Transverse colon (tissue), 4 donors: ENCODE measurements at places on chromosomes 4 and X. TPM values are rescaled to one million over a fixed set of nuclear protein-coding genes. Genes with fewer than 3 reads are reported as not detected.

DNA sequence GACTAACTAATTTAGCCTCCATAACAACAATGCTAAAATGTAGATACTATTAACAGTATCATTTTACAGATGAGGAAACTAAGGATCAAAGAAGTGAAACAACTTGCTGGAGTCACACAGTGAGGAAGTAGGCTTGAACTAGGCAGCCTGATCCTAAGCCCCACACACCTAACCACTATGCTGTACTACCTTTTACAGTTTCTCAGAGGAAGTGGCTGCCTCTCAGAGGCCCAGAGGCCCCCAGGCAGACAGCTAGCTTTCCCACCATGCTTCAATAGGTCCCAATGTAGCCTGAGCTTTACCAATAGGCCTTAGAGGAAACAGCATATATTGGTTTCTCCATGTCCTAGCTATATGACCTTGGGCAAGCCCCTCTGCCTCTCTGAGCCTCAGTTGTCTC lies 69.4 kb upstream of the PJA1 start:
- no peak for DNase-seq

DNA sequence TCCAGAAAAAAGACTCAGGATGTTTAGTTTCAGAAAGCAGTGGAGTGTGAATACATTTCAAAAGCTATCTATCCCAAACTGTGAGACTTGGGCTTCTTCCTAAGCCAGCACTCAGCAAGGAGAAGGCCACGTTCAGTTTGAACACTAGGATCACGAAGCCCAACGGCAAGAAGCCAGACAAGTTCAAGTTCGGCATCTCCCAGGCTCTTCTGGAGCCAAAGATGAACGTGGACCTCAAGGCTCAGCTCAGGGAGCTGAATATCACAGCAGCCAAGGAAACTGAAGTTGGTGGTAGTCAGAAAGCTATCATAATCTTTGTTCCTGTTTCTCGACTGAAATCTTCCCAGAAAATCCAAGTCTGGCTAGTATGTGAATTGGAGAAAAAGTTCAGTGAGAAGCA lies 7.6 kb downstream of the PLAC1 start:
- DNase-seq = no peak

DNA sequence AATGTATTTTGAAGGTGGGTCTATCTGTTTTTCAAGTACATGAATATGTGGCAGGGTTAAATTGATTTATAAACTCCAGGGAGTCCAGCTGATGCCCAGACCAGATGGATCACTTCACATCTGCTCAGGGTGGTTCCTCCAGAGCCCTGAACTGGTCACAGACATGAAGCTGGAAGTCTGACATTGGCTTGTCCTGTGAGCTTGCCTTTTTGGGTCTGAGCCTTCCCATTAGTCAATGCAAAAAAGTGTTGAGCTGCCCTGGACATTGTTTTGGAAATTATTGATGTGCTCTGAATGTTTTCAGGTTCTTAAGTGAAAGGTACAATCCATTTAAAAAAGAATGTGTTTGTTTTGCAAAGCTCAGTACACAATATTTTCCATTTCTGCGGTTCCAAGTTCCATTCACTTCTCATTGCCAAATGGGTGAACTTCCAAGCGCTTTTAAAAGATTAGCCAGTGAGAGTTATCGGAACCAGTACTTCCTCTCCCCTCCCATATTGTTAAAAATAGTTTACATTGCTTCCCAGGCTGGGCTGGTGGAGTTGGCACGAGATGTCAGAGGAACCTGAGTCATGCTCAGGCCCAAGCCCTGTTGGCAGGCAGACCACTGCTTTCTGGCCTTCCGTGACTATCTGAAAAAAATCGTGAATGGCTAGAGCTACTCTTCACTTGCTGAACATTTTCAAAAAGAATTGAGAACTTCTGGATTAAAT lies 52.1 kb downstream of the PDGFRA start:
- peak; percentile 29 for DNase-seq

GRCh38 chrX:37752936-37753335 lies 26.9 kb upstream of the CYBB start:
- no peak for DNase-seq

DNA sequence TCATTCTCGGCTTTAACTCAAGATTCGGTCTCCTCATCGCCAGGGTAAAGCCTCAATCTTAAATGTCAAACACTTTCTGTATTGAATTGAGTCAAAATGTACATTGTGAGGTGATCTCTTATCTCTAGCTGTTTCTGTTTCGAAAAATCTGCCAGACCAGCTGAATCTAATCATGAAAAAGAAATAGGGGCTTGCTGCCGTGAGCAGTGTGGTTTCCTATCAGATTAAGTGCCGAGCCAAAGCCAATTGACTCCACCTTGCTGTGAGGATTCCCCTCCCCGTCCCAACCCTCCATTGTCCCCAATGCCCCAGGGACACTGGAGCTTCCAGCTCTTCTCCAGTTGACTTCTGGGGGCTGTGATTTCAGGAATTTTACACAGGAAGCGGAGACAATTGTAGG lies 12.5 kb upstream of the CRLF2 start:
- no peak for DNase-seq

DNA sequence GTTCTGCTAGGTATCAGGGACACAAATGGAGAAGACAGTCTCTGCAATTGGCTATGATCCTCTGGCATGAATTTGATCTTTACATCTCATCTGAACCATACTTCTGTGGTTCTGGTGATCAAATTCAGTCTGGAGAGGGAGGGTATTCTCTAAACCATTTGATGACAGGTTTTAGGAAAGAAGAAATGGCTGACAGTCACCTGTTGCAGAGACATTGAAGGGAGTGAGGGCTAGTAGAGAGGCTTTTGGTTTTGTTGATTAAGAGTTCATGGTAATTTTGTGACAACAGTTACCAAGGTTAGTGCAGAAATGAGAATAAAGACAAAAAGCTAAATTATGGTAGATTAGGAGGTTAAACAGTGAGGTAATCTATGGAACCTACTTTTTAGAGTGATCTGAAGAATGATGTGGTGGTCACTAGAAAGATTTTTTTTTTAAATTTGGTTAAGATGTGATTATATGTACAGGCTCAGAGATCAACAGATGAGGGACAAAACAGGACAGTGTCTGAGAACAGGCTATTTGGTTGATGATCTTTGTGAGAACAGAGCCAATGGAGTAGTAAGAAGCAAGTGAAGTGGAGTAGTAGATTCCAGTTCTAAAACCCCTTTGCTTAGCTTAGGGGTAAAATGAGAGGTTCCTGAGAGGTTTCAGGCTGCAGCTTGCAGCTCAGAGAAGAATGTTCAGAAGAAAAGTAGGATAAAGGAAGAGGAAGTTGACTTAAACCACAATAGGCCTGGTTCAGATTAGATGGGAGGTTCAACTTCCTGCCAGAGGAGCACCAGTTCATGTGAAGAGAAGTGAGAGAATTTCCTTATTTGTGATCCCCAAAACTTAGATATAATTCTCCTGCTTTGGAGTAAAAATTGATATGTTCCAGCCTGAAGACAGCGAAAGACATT lies 34.7 kb downstream of the VSIG4 start:
- DNase-seq = no peak

DNA sequence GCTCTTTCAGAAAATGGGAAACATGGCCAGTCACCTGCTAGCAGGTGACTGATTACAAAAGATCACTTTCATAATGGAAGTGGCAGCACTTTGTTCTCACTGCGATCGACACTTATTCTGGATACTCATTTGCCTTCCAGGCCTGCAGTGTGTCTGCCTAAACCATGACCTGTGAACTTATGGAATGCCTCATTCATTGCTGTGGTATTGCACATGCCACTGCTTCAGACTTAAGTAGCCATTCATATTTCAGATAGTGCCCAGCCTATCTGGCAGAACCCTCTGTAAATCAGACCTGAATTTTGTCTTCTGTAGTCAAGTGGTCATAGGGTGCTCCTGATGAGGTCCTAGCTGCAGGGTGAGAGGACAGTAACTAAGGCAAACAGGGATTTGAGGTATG lies 23.3 kb upstream of the MGST2 start:
- DNase-seq = no peak

- DNase-seq = no peak
Measured at GRCh38 chrX:123331859-123332258, 147.8 kb downstream of the GRIA3 start.

Gene VCX
- not detected for total RNA-seq

DNA sequence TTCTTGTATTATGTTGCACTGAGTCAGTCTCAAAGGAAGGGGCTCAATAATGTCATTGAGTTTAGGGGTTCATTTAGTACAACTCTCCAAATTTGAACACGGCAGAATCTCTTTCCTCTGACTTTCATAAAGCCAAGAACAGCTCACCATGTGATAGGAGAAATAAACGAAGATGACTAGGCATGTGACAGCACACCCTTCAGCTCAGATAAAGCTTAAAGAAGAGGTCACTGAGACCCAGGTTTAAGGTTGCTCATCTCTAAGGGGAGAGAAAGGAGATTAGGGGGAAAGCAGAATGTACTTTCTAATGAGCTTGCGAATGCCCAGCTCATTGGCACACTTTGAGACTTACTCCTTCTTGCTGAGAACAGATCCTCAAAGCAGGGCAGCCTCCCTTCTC lies 89.0 kb downstream of the PLAC1 start:
- no peak for DNase-seq

DNA sequence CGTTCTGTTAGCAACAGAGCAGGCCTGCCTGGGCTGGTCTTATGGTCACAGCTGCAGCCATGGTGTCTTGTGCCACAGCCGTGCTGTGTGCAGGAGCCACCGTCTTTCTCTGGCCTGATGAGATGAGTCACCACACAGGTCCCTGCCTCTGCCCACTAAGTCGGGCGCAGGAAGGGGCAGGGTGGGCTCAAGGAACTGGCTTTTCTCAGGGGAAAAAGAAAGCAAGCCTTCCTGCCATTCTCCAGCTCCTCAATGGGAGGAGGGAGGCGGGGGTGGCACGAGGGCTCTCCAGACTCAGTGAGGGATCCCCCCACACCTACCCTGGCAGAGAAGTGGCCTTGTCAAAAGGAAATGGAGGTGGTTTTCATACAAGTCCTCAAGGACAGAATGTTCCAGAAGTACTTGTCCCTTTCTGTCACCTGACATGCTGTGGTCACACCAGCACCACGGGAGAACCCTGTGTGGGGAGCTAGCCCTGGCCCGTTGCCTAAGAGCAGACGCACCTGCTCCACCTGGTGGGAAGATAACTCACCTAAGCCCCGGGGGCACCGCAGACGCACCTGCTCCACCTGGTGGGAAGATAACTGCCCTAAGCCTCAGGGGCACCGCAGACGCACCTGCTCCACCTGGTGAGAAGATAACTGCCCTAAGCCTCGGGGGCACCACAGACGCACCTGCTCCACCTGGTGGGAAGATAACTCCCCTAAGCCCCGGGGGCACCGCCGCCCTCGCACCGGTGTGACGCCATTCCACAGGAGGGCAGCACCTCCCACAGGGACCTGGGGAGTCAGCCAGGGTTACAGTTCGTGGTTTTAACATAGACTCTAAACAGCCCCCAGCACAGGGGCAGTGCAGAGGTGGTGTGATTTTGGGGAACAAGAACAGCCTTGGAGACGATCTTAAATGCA lies 18.5 kb downstream of the UVSSA start:
- peak; percentile 63 for DNase-seq

GRCh38 chr4:74632634-74633033 lies 161.7 kb downstream of the BTC start:
- peak; percentile 24 for DNase-seq

- DNase-seq = no peak
Measured at GRCh38 chr4:3636646-3637320, 104.6 kb upstream of the LRPAP1 start.

DNA sequence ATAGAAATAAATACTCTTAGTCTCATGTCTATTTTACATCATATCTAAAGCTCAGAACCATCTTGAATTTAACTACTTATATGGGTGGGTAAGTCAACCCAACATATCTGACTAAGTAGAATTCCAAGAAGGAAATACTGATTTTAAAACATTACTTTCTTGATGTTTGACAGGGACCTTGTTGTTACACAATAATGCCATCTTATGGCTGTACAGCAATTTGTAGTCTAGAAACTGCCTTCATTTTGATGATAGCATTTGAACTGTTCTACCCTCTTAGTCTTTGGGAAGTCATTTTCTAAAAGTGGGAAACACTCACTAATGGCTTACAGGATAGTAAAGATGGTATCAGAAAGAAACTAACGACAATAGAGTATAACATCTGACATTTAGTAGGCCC lies 929.5 kb downstream of the DMD start:
- DNase-seq = no peak

Gene DIPK2B
- 3.4 TPM for total RNA-seq

Gene GAGE12G
- total RNA-seq = not detected

DNA sequence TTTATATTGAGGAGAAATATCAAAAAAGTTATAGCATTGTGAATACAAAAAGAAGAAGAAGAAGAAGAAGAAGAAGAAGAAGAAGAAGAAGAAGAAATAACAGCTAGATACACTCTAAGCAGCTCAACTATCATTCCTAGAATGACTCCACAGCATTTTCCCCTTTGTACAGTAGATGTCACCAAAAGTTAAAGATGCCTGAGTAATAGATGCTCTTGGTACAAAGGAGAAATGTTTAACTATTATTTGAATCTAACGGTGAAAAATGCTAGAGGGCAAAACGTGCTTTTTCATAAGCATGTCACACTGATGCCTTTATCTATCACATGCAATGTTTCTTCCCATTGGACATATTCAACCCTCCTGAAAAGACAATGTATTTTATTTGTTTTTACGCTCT lies 178.4 kb upstream of the GPRIN3 start:
- DNase-seq = no peak

Gene ALPK1
- 15.5 TPM for total RNA-seq

DNA sequence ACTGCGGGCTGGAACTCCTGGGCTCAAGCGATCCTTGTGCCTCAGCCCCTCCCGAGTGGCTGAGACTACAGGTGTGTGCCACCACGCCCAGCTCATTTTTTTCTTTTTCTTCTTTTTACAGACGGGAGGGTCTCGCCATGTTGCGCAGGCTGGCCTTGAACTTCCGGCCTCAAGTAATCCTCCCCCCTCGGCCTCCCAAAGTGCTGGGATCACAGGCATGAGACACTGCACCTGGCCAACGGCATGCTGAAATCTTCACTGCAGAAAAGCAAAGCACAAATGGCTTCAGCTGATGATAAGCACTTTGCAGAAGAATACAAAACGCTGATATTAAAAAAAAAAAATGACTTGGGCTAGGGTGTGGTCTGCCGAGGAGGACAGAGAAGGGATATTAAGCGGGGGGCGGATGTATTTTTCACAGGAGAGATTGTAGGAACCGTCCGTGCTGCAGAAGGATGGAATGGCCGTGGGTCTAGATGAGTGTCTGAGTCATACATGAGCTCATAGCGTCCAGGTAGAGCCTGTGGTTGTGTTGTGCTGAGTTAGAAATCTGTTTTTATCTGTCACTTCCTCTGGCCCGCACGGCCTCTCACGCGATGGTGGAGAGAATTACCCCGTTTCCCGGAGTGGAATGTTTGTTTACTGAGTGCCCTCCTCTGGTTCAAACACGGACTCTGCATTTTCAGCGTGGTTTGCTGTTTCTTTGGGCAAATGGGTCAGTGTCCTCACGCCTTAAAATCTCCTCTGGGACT lies 8.5 kb upstream of the AKAP17A start:
- DNase-seq = no peak

Gene HSD17B13
- total RNA-seq = 1.9 TPM
